ENCODE measurements at places on chromosomes 3 and 15.

GRCh38 chr3:67798412-67798811 is 144.0 kb upstream of the SUCLG2 start:
- no peak for DNase-seq

DNA sequence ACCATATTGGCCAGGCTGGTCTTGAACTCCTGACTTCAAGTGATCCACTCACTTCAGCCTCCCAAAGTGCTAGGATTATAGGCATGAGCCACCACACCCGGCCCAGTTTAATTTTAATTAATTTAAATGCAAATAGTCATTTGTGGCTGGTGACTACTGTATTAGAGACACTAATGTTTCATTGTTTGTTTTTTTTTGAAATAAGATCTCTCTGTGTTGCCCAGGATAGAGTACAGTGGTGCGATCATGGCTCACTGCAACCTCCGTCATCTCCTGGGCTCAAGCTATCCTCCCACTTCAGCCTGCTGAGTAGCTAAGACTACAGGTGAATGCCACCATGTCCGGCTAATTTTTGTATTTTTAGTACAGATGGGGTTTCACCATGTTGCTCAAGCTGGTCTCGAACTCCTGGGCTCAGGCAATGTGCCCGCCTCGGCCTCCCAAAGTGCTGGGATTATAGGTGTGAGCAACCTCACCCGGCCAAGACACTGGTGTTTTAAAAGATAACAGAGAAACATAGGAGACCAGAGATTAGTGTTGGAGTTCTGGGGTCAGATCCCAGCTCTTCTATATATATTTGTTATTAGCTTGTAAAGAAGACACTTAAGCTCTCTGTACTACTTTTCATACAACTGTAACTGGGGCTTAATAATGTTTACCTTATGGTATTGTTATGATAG is 34.5 kb upstream of the RAB11A start:
- DNase-seq, result no peak

- no peak for DNase-seq
Measured at GRCh38 chr3:13136426-13136825, 63.2 kb upstream of the IQSEC1 start.

DNA sequence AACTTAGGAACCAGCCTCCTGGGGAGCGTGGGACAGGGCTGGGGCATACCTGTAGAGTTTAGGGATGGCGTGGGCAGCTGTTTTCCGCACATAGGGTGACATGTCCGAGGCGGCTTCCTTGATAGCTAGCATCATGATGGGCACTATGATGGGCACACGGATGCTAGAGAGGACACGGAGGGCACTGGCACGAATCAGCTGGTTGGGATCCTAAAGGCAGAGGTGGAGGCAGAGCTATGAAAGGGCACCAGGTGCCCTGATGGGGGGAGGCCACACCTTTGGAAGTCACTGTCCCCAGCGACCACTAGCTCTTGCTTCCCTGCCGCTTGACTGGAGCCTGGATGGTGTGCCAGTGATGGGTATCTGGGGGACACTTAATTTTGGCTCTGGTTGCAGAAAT is 28.3 kb downstream of the AP3B2 start:
- no peak for DNase-seq

GRCh38 chr3:71006810-71007785 is 576.4 kb downstream of the FOXP1 start:
- DNase-seq, result no peak

GRCh38 chr15:73782344-73782959 is 29.3 kb upstream of the INSYN1 start:
- no peak for DNase-seq

GRCh38 chr3:55518451-55518850 is 31.3 kb upstream of the WNT5A start:
- no peak for DNase-seq

DNA sequence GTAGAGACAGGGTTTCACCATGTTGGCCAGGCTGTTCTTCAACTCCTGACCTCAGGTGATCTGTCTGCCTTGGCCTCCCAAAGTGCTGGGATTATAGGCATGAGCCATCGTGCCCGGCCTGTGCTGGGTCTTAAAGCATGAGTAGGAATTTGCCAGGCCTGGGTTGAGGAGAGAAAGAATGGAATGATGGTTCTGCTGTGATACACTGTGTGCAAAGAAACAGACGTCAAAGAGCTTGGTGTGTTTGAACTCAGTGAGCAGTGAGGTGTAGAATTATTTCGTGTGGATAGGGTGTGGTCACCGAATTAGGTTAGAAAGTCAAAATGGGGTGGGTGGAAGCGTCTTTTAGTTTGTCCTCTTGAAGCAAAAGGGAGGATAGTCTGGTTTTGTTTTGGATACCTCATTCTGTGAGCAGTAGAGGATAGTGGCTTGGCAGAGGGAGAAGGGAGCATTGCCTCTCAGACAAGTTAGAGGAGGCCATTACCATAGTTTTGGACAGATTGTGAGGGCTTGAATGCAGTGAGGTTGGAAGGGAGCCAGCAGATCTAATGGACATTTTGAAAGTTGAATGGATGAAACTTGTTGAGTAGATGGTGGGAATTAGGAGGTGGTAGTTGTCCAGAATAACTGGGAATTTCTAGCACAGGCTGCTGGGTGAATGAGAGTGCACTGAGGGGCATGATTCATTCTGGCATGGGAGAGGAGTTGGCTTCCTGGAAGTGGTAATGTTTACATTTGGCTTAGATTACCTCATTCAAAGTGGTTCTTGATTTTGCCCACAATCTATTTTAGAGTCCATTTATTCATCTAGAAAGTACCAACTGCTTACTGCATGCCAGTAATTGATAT is 27.2 kb downstream of the AKAP13 start:
- DNase-seq, result peak; percentile 84

DNA sequence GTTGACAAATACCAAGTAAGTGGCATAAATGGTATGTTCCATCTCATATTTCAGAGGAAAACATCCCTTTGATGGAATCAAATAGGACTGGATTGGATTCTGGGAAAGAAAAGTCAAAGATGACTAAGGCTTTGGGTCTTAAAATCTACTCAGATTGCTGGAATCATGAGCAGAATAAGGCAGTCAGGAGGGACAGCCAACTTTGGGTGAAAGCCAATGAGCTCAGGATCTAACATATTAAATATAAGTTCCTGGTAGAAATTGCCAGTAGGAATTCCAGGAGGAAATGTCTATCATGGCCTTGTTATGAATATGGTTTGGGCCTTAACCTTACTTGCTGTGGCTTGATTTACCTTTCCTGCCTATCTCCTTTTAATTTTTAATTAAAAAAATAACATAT is 55.3 kb downstream of the ISL2 start:
- peak; percentile 34 for DNase-seq

DNA sequence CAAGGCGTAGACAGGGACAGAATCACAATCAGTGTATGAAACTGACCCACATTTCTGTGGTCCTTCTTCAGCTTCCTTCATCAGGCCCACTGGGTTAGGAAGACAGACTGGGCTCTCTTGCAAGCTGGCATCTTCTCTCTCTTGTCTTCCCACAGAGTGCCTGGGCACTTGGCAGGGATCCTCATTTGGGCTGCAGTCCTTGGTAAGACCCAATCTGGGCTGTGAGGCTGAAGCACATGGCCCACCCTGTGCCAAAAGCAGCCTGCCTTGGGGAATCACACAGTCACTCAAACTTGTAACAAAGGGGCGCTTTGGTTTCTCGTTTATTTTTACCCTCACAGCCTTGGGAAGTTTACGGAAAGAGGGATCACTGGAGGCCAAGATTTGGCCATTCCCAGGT is 8.2 kb upstream of the EPHB3 start:
- DNase-seq, result no peak

DNA sequence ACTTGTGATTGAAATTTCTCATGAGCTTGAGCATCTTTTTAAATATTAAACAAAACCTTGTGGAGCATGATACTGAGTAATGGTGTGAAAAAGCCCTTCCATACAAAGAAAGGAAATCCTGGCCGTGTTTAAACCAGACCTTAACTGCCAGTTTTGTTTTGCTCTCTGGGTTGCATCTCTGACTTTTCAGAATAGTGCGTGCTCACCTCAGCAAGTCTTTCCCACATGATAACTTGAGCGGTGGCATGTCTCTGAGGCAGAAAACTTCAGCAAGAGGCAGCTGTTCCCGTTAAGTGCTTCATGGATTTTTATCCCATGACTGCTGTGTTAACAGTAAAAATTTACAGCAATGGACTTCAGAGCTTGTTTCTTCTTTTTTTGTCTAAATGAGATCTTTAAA is 393.3 kb downstream of the FEZF2 start:
- DNase-seq, result peak; percentile 26

DNA sequence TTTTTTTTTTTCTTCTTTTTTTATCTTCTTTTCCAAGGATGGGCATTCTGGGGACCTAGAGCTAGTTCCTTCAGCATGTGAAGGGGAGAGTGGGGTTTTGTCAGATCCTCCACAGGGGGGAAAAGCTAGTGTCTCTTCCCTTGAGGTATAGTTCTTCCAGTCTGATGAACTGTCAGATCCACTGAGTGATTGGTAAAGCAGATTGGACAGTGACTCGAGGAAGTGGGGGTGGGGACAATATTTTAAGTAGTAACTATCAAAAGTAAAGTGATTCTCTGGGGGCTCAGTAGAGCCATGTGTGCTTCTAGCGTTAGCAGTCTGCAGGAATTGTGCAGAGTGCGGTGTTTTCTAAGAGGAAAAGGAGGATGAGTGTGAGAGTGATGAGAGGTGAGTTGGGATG is 62.0 kb upstream of the TRIM71 start:
- DNase-seq, result no peak

GRCh38 chr3:183438735-183439134 is 10.3 kb upstream of the MCF2L2 start:
- DNase-seq, result no peak

GRCh38 chr3:188584958-188585689 is 431.2 kb downstream of the LPP start:
- no peak for DNase-seq

DNA sequence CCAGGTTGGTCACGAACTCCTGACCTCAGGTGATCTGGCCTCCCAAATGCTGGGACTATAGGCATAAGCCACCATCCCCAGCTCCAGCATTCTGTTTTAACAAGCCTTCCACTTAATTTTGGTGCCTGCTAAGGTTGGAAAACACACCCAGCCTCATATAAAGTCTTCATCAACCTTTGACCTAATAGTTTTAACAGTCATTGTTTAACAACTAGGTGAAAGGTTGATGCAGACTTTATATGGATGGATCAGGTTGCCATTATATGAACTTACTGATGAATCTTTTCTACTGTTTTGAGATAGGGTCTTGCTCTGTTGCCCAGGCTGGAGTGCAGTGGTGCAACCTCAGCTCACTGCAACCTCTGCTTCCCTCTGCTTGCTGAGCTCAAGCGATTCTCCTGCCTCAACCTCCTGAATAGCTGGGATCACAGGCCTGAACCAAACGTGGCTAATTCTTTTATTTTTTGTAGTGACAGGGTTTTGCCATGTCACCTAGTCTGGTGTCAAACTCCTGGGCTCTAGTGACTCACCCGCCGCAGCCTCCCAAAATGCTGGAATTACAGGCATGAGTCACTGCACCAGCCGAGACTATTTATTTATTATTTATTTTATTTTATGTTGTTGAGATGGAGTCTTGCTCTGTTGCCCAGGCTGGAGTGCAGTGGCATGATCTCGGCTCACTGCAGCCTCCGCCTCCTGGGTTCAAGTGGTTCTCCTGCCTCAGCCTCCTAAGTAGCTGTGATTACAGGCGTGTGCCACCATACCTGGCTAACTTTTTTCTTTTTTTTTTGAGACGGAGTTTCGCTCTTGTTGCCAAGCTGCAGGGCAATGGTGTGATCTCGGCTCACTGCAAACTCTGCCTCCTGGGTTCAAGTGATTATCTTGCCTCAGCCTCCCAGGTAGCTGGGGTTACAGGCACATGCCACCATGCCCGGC is 3.1 kb upstream of the RPAP1 start:
- DNase-seq, result peak; percentile 75

GRCh38 chr3:53809267-53809666 is 37.0 kb downstream of the CHDH start:
- DNase-seq, result no peak

DNA sequence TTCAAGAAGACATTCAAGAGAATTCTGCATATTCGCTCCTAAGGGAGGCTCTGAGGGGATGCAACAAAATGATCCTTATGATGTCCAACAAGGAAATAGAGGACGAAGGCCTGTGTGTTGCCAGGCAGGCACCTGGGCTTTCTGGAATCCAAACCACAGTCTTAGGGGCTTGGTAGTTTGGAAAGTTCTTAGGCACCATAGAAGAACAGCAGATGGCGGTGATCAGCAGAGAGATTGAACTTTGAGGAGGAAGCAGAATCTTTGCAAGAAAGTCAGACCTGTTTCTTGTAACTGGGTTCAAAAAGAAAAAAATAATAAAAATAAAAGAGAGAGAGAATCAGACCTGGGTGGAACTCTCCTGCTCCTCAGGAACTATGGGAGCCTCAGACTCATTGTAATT is 11.7 kb upstream of the ATG7 start:
- peak; percentile 19 for DNase-seq

GRCh38 chr15:75195766-75196241 is 5.9 kb upstream of the C15orf39 start:
- no peak for DNase-seq

- DNase-seq, result no peak
Measured at GRCh38 chr3:178325330-178325729, 210.9 kb upstream of the KCNMB2 start.

GRCh38 chr3:71926262-71926600 is 141.3 kb upstream of the PROK2 start:
- no peak for DNase-seq

DNA sequence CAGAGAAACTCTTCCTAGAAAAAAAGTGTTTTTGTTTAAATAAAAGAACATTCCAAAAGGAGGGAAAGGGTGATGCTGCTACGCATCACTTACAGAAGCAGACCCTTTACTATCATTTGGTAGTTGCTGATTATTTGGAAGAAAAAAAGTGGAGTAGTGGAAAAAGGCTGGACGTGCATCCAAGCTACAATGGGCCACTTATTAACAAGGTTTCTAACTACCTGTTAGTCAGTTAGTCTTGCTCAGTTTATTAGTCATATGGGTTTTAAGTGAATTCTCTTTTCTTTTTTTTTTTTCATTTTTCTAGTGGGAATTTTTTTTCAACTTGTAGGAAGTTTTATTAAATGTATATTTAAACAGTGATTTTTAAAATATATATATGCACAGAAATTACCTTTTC is 866.0 kb downstream of the MCTP2 start:
- DNase-seq, result no peak

DNA sequence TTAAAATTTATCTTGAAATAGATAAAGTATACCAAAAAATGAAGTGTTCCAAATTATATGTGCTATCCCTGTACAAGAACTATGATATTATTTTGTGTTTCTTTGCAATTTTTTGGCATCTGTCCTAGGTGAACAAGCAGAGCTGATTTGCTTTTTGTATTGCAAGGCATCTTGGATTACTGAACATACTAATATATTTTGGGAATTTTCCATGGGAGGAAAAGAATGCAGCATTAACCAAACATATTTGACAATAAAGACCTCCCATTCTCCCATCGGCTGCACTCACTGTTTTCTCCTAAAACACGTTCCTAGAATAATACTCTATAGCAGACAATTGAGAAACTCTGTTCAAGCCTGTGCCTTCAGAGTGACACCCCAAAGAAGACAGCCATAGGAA is 265.1 kb upstream of the ALCAM start:
- no peak for DNase-seq

- DNase-seq, result peak; percentile 3
Measured at GRCh38 chr3:140770977-140771667, 93.3 kb downstream of the TRIM42 start.

- peak; percentile 44 for DNase-seq
Measured at GRCh38 chr3:140470962-140471361, 206.9 kb upstream of the TRIM42 start.

Measured in foreskin fibroblast (primary cell).